MM.1S (cell line): ENCODE measurements at places on chromosomes 1 and 21.

DNA sequence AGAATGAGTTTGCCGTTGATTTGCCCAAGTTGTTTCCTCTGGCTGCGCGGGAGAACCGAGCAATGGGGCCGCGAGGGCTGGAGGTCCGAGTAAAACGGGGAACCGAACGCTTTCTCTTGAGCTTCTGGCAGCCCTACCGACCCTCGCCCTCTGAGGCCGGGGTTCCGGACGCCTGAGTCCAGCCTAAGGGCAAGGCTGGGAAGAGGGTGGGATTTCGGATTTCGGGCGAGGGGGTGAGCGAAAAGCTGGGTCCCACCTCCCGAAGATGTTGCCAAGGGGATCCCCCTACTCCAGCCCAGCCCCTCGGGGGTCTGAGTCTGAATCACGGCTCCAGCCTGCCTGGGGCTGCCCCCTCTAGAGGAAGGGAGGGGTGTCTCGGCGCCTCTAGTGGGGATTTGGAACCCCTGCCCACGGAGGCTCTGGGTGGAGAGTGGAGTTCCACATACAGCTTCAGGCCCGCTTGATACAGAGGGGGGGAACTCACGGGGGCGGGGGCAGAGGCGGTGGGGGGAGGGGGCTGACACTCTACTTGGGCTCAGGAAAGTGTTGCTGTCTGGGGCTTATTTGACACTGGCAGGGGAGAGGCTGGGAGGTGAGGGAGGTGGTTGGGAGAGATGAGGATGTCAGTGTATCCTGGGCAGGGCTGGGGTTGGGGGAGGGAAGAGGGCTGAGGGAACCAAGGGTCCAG lies 617 bp downstream of the KIRREL1 start:
- no peak for DNase-seq

DNA sequence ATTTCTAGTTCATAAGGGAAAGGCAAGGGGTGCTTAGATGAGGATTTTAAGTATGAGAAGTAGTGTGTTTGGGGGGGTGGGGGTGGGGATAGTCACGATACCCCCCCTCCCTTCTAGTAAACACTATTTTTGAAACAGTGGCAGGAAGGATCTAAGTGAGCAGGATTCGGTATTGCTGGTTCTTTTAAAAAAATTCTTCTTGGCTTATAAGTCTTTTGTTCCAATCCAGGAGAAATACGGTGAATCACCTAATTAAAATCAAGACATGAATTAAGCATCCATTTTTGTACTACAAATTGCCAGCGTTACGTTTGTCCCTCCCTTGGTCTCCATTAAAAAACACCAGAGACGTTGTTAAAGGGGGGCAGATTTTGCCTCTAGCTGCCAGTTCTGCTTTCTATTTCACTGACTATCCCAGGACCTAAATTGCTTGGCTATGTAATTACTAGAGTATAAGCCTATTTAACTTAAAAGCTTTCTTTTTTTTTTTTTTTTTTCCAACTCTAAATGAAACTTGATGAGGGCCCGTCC lies 911 bp downstream of the LMO4 start:
- peak; percentile 41 for DNase-seq

GRCh38 chr1:20302108-20302471 lies 11.4 kb downstream of the VWA5B1 start:
- no peak for DNase-seq

DNA sequence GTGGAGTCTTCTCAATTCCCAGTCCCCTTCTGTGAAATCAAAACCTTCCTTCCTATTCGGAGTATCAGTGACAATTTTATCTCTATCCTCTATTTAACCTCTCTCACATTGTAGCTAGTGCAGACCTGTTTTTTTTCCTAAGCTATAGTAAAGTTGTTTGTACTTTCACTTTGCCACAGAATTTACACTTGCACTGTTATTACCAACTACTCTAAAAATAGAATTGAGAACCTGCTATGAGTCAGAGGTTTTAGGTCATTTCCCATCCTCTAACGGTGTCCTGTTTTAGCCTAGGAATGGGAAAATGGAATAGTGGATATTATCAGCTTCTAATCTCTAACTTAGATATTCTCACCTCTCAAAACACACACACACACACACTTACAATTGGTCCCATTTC lies 862.7 kb downstream of the NCAM2 start:
- DNase-seq, result no peak

DNA sequence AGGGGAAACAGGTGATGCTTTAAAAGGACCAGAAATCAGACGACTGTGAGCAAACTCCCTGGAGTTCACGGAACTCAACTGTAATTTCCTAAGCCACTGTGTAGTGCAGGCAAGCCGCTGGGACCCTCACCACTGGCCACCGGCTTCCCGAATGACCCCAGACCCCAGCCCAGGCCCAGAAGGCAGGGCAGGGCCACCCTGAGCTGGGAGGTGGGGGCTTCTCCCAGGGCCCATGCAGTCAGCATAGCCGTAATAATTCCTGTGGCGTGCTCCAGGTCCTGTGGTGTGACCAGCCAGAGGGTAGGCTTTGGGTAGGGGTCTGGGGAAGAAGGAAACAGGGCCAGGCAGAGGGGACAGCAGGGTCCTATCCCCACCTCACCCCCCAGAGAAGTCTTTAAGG lies 3.5 kb upstream of the ARF1 start:
- no peak for DNase-seq

DNA sequence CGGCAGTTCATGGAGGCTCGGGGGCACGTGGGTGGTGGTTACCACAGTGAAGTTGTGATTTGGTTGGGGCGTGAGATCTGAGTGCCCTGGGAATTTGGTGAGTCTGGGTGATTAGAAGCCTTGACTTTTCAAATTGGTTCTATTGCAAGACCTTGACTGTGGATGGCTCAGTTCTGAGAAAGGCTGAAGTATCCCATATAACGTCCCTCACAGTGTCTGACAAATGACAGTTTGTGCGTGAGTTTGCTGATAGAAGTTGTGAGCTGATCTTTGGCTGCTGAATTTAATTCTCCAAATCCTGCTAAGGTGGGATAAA lies 549 bp downstream of the MSH4 start:
- no peak for DNase-seq

GRCh38 chr21:33273044-33273443 lies 6.9 kb downstream of the IL10RB start:
- DNase-seq, result no peak

DNA sequence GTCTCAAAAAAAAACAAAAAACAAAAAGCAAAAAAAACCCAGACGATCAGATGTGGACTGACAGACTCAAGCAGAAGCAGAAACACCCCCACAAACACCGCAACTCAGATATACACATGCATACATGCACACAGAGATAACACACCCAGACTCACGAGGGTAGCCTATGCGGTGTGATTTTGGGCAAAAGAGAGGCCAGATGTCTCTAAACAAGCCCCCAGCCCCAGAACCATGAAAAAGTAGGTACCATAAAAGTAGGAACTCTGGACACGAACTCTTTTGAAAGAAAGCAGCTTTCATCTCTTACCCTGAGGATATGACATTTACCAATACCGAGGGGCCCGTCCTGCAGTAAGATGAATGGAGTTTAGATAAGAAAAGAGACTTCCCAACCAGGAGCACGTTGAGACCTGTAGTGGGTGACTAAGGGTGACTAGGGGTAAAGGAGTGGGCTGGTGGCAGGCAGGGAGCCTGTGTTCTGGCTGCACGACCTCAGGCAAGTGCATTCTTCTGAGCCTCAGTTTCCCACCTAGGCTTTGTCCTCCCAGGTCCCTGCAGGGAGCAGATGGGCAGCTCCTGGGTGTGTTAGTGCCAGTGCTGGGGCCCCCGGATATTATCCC lies 1.5 kb upstream of the TINAGL1 start:
- no peak for DNase-seq

DNA sequence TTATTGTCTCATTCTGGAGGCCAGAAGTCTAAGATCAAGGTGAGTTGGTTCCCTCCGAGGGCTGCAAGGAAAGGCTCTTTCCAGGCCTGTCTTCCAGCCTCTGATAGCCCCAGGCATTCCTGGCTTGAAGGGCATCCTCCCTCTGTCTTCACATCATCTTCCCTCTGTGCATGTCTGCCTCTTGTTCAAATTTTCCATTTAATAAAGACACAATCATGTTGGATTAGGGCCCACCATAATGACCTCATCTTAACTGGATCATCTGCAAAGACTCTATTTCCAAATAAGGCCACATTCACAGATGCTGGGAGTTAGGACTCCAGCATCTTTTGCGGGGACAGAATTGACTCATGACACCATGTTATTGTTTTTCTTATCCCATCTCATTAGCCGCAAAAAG lies 24.5 kb downstream of the HUNK start:
- no peak for DNase-seq

DNA sequence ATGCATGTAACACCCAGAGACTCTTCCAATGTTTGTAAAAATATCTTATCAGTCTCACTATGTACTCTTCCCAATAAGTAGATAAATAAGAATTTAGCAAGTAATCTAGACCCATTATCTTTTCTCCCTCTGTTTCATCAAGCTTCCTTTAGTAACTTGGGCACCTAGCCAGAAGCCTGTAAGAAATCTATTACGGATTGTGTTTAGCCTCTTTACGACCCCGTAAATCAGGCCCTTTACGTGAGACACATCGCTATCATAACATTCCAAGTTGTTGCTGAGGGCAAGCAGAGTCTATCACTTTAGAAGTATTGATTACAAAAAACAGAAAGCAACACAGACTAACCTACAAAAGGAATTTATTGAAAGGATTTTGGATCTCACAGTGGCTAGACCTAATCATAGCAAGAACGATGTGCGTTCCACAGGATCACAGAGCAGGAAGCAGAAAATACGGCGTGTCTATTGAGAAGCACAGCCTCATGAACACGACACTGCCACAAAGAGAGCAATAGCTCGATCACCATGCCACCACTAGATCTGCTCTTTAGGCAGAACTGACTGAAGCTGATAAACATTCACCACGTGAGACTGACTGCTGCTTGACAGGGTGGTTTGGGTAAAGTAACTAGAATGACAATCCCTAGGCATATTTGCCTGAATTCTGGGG lies 922.1 kb downstream of the AMY1C start:
- no peak for DNase-seq

DNA sequence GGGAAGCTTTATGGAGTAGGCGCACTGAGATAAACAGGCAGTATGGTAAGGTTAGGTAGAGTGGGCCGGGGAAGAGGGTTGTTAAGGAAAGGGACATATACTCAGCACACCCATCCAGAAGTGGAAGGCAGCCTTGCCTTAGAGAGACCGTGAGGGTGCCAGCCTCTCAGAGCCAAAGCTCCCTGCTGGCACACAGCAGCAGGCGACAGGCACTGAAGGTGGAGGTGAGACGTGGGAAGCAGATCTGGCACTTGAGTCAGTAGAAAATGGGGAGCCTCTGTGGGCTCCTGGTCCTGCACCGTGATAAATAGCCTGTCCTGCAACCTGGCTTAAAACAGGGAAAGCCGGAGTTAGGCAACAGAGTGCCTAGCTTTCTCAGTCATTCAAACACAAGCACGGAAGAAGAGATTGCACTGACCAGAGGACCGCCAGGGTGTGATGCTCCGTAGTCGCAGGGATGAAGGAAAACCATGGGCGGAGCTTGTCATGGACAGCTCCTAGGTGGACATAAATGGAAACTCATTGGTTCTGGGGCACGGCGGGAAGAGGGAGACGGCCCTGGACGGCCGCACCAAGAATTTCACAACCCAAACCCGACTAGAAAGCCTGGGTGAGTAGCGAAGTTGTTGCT lies 15.5 kb downstream of the KCNK1 start:
- DNase-seq, result no peak

GRCh38 chr1:169576241-169576934 lies 9.9 kb downstream of the F5 start:
- DNase-seq, result no peak

DNA sequence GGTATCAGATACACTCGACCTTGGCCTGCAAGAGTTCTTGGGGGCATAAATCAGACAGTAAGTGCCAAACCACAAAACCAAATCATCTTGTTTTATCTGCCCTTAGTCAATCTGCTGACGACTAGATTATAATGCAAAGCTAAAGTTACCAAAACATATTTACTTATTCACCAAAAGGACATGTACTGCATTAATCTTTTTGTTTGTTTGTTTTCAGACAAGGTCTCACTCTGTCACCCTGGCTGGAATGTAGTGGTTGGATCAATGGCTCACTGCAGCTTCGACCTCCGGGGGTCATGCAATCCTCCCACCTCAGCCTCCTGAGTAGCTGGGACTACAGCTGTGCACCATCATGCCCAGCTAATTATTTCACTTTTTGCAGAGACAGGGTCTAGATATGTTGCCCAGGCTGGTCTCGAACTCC lies 114.7 kb downstream of the APP start:
- no peak for DNase-seq

GRCh38 chr1:31771891-31772668 lies 7.9 kb upstream of the ADGRB2 start:
- DNase-seq, result no peak

- no peak for DNase-seq
Observed at GRCh38 chr1:171641076-171641864, 11.2 kb downstream of the MYOC start.

GRCh38 chr1:84269306-84269705 lies 32.2 kb upstream of the SAMD13 start:
- DNase-seq, result no peak

GRCh38 chr1:149885339-149886120 lies 13.8 kb upstream of the BOLA1 start:
- DNase-seq, result peak; percentile 92

- DNase-seq, result peak; percentile 28
Observed at GRCh38 chr1:27026621-27027574, 14.2 kb upstream of the TENT5B start.

- DNase-seq, result peak; percentile 66
Observed at GRCh38 chr1:110672753-110673108, 2.0 kb downstream of the KCNA3 start.

DNA sequence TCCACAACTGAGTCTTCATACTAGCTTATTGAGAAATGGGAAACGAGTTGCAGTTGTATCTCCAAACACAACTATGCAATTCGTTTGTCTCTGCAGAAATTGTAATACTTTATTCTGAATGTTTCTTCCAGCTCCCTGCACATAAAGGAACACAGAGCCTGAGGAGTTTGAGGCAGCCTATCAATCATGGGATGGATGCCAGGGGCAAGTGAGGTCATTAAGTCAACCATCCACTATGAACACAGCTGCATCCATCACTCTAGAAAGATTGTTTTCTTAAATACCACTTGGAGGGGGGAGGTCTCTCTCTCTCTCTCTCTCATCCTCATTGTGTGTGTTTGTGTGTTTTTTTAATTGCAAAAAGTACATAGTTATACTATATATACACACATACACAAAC lies 2.9 kb upstream of the PSMB2 start:
- DNase-seq, result no peak
